ENCODE measurements at places on chromosomes 13 and 19.
A peak's percentile ranks its signal among the peaks of the same experiment; 100 is the strongest.

GRCh38 chr13:110714797-110715394 lies 1.4 kb downstream of the ING1 start:
- DNase-seq = peak; percentile 37

GRCh38 chr19:32251634-32252332 lies 93.6 kb upstream of the ZNF507 start:
- DNase-seq = no peak

DNA sequence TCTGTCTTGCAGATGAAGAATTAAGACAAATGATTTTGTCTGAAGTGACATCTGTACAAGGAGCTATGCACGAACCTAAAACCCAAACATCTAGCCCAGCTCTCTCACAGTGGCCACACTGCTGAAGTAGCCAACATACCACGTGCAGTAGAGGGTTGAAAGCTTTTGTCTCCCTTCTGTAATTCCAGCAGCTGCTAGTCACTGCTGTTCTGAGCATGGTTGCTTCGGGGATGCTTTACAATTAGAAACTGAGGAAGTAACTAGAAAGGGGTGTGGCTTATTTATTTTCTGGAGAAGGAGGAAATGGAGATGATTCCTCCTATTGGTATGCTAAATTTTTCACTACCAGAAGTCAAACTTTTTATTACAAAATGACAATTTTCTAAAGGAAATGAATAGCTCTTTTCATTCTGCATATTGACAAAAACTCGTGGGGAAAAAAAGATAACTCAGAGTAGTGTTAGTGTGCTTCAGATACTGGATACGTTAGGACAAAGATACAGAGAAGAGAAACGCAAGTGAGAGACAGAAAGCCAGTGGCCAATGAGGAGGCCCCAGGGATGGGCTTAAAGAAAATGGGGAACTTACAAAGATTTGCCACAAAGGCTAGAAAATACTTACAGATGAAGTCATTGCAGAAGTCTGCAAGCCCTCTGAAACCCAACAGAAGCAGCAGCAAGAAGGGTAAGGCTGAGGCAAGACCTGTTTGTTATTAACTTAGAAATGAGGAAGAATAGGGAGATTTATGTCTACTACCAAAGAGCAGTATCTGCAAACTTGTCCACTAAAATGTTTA lies 192.7 kb upstream of the MIR17HG start:
- peak; percentile 75 for DNase-seq

GRCh38 chr19:49690079-49690655 lies 749 bp upstream of the CPT1C start:
- no peak for DNase-seq

DNA sequence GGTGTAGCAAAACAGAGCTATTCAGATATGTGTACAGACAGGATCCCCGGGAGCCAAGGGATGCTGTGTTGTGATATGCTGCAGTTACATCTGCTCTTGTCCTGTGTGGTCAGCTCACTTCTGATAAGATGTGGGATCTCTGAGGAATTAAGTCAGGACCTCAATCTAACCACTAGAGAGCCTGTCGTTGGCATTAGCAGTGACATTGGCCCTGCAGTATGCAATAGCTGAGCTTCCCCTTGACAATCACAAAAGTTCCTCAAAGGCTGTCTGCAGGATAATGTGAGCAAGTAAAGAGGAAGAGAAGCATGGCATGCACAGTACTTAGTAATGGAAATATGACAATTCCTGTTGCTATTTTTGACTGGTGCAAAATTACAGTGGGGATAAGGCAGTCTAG lies 203.4 kb upstream of the MIR17HG start:
- no peak for DNase-seq

DNA sequence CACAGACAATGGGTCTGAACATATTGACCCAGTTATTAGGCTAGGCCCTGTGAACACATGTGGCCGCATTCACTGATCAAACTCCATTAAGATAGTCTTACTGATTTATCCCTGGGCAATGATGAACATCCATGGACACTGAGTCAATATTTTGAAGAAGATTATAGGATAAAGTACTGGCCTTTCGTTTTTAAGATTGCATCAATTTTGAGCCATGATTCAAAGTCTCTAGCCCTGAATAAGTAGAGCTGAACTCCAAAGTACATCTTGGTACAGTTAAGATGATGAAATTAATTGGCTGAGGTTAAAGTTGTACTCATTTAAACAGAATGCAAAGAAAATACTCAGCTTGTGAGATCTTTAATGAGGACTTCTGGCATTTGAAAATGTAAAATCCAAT lies 1581.9 kb downstream of the EFNB2 start:
- peak; percentile 28 for DNase-seq

Data from fibroblast of upper back skin (primary cell).